ENCODE measurements at places on chromosomes 7 and 10.

DNA sequence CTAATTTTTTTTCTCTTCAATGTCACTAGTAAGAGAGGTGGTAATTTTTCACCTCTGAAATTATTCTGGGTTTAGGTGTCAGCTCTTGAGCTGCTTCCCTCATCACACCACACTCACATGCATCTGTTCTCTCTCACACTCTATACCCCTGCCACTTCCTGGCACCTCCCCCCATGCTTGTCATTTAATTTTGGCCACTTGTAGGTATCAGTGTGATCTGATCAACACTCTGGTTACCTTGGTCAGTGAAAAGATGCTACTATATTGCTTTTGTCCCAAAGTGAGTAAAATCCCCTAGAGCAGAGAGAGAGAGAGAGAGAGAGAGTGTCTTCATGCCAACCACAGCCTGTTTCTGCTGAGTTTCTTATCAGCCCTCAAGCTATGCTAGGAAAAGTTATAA, 42.5 kb downstream of the STK17A start:
- DNase-seq, result no peak

DNA sequence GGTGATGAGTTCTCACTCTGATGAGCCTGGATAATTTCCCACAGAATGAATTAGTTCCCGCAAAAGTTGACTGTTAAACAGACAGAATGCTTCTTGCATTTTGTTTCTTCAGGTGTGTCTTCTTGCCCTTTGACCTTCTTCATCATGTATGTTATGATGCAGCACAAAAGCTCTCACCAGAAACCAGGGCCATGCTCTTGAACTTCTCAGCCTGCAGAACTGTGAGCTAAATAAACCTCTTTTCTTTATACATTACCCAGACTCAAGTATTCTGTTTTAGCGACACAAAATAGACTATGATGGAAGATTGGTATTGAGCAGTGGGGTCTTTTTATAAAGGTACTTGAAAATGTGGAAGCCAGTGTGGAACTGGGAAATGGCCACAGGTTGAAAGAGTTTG, 95.2 kb upstream of the TNS3 start:
- DNase-seq, result no peak

GRCh38 chr7:100510437-100511239, 26.9 kb downstream of the NYAP1 start:
- no peak for DNase-seq

DNA sequence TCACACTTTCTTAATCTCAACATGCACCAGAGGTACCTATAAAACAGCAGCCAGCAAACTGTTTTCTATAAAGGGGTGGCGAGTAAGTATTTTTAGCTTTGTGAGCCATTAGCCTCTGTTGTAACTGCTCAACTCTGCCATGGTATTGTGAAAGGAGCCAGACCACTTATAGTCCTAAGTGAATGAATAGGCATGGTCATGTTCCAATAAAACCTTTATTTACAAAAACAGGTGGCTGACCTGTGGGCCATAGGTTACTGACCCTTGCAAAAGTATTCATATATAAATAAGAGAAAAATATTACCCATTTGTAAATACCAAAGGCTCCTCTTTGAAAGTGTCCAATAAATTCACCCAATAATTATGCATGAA, 50.3 kb downstream of the ICA1 start:
- DNase-seq, result no peak

DNA sequence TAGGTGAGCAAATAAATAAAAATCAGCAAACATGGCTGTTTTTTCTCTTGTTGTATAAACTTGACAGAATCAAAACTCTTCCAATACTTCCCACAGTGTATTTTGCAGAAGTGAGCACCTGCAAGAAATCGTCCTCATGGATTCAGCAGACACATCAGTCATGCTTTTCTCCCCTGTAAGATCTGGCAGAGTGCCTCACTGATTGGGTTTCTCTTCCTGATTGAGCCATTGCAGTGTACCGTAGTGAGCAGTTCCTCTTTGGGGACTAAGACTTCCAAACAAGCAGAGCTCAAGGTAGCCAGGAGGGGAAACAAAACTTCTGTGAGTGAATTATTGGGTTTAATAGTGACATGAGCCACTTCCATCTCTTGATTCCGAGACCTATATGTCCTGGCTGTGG, 2.2 kb upstream of the CCDC3 start:
- no peak for DNase-seq

- DNase-seq, result no peak
Observed at GRCh38 chr7:12220389-12221046, 9.4 kb downstream of the TMEM106B start.

GRCh38 chr10:132068431-132069121, 2.8 kb downstream of the JAKMIP3 start:
- DNase-seq, result no peak

- no peak for DNase-seq
Observed at GRCh38 chr10:24777196-24777595, 53.5 kb upstream of the ARHGAP21 start.

DNA sequence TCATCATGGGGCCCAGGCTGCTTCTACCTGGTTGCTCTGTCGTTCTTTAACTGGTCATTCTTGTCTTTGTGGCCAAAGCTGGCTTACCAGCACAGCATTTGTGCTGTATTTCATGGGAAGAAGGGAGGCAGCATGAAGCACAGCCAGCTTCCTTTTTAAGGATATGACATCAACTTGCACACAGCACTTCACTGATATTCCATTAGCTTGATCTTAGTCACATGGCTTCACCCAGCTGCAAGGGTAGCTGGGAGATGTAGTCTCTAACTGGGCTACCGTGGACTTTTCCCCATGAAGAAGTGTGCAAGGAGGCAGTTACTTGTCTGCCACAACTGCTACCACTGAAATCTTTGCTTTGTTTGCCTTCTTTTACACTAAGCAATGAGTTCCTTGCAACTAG, 525.2 kb downstream of the LRMDA start:
- DNase-seq, result no peak

DNA sequence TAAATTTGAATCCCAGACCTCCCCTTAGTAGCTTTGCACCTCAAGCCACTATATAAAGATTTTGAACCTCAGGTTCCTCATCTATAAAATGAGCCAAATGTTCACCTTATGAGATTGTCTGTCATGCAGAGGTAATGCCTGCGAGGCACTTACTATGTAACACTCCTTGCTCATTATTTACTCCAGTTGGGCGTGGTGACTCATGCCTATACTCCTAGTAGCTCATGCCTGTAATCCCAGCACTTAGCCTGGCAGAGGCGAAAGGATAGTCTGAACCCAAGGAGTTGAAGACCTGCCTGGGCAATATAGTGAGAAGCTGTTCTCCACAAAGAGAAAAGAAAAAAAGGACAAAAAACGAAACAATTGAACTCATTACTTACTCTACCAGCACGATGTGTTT, 82.2 kb downstream of the MDFIC start:
- DNase-seq, result no peak

Data from right forelimb (tissue), 1 donor.